Activated T-helper 2 cell treated with anti-CD3 and anti-CD28 coated beads, Interferon-gamma antibody, Interleukin-2, Interleukin-4, amounts not matched to agents 10 μg/mL and 5 μg/mL and 100 μg/mL, durations not matched to agents 14 hours and 24 hours and 36 hours (primary cell): ENCODE measurements at places on chromosomes 16 and 17. TPM values are rescaled to one million over a fixed set of nuclear protein-coding genes. Genes with fewer than 3 reads are reported as not detected.

DNA sequence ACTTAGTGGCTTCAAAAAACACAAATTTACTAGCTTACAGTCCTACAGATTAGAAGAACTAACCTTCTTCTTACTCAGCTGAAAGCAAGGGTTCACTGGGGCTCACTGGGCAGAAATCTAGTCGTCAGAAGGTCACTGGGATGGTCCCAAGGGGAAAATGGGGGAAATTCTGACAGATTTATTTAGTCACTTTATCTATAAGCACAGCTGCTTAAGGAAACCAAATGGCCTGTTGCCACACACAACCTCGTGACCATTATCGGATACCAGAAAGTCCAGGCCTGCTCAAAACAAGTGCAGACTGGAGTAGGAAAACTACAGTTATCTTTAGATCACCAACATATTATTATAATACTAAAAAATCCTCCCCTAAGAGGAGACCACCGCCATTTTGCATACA is 374.6 kb upstream of the ASIC2 start:
- no peak for DNase-seq

DNA sequence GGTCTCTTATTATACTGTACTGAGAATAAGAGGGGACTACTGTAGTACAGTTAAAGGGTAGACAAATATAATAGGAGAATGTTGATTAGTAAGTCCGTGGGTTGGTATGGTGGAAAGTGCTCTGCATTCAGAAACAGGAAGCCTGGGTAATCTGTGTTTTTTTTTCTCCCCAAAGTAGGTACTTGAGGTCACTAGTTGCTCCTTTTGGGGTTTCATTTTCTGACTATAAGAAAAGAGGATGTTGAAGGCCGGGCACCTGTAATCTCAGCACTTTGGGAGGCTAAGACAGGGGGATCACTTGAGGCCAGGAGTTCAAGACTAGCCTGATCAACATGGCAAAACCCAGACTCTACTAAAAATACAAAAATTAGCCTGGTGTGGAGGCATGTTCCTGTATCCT is 42.0 kb upstream of the MMD start:
- no peak for DNase-seq

DNA sequence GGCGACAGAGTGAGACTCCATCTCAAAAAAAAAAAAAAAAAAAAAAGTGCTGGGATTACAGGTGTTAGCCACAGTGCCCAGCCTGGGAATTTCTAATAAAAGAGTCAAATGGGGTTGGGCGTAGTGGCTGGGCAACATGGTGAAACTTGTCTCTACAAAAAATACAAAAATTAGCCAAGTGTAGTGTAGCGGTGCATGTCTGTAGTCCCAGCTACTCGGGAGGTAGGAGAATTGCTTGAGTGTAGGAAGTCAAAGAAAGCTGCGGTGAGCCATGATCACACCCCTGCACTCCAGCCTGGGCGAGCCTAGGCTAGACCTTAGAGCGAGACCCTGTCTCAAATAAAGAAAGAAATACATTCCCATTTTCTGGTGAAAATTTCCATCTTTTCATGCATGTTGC is 2.4 kb upstream of the UTS2R start:
- DNase-seq = no peak

GRCh38 chr17:27993161-27993695 is 49.2 kb upstream of the NLK start:
- no peak for DNase-seq

DNA sequence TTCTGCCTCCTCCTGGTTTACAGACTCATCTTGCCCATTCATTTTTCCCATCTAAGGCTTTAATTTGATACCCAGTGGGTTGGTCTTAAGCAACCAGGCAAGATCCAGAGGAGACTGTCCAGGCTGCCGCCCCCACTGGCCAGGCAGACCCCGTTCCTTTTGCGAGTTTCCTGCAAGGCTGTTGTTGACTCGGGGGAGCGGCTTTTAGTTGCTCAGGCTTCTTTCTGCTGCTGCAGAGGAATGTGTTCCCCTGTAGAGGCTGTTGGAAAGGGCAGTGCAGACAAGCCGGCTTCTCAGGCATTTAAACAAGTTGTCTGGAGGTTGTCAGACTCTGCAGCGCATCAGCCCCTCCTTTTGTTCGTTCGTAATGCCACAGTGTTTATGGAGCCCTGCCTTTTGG is 231.2 kb downstream of the PRKCA start:
- no peak for DNase-seq

DNA sequence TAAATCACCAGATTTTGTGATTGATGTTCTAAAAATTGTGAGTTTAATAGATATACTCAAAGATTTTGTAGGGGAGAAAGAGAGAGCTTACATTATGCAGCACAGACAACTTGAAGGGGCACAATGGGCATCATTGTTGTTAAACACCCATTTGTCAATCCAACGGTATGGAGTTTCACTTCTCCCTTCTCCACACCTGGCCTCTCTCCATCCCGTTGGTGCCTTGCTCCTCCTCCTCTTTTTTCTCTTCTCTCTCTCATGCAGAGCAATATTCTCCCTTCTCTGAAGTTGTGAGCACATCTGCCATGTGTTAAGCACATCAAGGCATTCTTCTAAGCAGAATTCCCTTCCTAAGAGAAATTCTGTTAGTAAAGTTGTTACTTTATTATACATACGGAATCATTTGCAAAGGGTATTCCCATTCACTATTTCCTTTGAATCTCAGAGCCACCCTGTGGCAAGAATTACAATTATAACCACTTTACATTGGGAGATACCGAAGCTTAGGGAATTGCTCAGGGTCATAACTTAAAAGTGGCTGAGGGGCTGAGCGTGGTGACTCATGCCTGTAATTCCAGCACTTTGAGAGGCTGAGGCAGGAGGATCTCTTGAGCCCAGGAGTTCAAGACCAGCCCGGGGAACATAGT is 40.5 kb upstream of the SKAP1 start:
- no peak for DNase-seq

DNA sequence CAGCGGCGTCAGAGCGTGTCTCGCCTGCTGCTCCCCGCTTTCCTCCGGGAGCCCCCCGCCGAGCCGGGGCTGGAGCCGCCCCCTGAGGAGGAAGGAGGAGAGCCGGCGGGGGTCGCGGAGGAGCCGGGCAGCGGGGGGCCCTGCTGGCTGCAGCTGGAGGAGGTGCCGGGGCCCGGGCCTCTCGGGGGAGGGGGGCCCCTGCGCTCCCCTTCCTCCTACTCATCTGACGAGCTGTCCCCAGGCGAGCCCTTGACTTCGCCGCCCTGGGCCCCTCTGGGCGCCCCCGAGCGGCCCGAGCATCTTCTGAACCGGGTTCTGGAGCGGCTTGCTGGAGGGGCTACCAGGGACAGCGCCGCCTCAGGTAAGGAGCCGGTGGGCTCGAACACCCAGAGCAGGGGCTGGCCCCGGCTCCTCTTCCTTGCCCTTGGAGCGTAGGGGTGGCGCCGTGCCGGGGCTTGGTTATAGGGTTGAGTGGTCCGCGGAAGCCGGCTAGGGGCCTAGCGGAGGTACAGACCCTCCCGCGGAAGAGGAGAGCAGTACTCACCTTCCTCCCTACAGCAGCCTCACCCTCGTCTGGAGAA is 841 bp downstream of the RAPGEFL1 start:
- no peak for DNase-seq

DNA sequence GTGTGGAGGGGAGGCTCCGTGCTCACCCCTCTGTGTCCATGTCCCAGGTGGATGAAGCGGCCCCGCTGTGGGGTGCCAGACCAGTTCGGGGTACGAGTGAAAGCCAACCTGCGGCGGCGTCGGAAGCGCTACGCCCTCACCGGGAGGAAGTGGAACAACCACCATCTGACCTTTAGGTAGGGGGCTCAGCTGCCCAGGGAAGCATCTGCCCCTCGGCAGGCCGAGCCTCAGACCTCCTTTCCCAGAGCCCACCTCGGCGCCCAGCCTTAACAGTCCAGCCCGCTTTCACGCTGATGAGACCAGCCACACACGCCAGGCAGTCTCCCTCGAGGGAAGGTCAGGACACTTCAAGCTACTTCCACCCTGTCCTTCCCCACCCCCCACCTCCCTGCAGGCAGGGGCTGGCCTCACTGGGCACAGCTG is 12.7 kb downstream of the MMP15 start:
- DNase-seq = no peak

GRCh38 chr16:53048139-53048915 is 4.4 kb downstream of the CHD9NB start:
- no peak for DNase-seq

- DNase-seq = no peak
Observed at GRCh38 chr17:74429604-74430384, 2.1 kb upstream of the GPRC5C start.

DNA sequence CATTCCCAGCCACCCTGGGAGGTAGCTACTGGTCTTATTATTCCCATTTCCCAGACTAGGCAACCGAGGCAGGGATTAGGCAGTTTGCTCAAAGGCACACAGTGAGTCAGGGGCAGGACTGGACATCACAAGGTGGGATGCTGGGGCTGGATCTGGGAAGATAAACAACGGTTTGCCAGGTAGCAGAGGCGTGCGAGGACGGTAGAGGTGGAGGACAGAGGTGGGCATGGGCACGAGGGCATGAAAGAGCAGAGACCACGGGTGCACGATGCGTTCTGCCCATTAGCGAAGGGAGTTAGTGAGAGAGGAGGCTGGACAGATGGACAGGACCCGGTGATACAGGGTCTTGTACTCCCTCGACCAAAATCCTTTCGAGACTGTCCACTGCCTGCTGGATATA is 148.0 kb downstream of the SDK2 start:
- DNase-seq = no peak

DNA sequence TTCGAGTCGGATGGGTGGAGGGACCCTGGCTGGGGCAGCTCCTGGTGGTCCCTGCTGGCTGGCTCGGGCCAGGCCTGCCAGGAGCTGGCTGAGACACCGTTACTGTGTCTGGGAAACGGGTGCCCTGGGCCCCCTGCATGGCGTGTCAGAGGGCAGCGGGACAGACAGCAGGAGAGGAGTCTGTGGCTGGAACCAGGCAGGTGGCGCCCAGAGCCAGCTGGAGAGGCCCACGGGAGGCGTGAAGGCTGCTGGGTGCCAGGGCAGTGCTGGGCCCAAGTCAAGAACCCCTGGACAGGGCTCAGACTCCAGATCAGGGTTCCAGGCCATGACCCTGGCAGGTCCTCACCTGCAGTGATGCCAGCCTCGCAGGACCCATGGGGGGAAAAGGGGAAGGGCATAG is 16.6 kb downstream of the SOX8 start:
- DNase-seq = no peak

DNA sequence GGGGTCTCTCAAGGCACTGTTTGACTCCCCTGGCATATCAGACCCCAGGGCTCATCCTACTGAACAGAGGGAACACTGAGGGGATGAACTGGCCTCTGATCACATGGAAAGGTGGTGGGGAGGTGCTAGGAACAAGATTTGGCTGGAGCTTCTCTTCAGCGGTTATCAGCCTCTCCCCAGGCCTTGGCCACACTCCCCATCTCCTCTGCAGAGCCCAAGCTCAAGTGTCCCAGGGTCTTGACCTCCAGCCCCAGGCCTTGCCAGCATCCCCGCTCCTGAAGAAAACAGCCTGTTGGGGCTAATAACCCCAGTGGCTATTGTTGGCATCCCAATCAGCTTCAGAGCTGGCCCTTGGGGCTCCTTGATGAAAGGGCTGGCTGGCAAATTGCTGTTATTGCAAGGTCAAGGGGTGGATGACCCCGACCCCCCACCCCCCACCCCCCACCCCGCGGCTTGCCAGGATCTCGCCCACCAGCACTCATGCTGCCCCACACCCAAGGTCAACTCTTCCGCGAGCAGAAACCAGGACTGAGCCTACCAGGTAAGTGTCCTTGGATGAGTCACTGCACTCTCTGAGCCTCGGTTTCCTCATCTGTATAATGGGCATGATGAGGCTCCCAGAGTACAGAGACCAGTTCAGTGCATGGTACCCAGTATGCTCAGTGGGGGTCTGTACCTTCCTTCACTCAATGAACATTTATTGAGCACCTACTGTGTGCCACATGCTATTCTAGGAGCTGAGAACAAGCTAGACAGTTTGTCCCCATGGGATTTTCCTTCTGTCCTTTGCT is 18.8 kb upstream of the FAM83G start:
- DNase-seq = no peak

DNA sequence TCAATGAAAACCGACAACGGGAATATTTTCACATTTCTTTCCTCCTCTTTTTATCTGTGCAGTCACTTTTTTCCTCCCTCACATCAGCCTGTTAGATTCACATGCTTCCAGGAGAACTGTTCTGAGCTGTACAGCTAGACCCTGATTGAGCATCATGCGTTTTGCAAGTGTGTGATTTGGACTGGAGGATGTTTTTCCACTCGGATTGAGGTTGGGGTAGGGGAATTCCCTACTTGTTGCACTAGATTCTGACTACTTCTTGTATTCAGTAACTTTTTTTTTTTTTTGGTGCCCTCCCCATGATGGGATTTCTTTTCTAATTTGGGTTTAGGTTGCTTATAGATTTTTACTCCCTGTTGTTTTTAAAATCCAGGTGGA is 4.8 kb downstream of the MSI2 start:
- no peak for DNase-seq

FBF1 gene
- 15.0 and 17.6 TPM in 2 replicates for total RNA-seq

COIL gene
- 20.3 and 23.1 TPM in 2 replicates for total RNA-seq

RHBDL1 gene
- total RNA-seq = 1.3 and 1.4 TPM in 2 replicates

PRCD gene
- not detected in 2 replicates for total RNA-seq

CCL5 gene
- total RNA-seq = 28.1 and 28.9 TPM in 2 replicates

KRTAP4-4 gene
- total RNA-seq = not detected in 2 replicates

TERB1 gene
- total RNA-seq = 0.34 TPM in 1 of 2 replicates, not detected in the other
